ENCODE measurements at places on chromosomes 2 and 18.

GRCh38 chr18:23178661-23179081 lies 43.4 kb downstream of the CABLES1 start:
- no peak for DNase-seq

DNA sequence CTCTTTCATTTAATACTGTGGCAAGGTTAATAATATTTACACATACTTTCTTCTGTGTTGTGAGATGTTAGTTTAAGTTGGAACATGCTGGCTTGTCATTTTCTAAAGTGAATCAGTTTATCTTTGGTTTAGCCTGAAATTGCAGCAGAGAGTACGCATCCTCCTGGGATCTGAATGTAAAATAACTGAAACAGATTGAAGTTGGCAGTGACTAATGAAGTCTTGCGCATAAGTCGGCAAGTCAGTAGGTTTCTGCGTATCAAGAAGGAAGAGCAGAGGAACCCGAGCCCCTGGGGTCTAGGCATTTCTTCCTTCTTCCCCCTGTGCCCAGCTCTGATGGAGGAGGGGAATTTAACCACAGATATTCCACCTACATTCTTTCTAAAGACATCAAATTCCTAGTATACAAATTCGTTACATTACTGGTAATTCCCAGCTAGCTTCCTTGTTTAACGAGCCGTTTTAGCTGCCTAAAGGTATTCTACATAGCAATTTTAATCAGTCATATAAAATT lies 392.1 kb upstream of the RAB12 start:
- DNase-seq: no peak

DNA sequence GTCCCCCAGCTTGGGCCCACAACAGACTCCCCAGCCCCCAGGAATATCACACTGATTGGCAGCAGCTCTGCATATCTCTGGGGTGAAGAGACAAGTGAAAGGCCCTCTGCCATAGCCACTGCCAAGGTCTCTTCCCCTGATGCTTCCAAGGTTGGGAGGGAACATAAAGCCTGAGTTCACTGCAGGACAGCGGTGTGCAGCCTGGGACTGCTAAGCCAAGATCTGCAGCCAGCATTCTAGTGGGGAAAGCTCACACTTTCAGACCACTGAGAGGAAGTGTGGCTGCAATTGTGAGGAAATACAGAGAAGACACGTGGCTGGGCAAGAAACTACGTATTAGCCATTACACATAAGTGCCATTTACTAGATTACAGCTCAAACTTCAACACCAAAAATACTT lies 100.7 kb downstream of the MAIP1 start:
- no peak for DNase-seq

DNA sequence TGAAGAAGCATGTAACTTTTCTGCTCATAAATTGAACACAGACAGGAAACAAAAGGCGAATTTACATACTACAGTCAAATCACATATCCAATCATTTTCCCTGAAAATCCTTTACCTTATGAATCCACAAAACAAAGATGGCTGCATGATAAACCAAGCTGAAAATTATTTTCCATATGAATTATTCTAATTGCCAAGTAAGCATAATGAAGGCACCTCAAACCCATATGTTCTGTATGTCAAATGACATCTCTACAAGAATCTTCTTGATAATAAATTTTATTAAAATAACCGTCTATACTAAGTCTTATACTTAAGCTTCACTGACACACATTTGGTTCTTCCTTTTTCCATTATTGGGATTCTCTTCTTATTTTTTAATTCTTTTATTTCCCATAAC lies 1242.6 kb downstream of the CNTNAP5 start:
- DNase-seq: no peak

- no peak for DNase-seq
Measured at GRCh38 chr18:37403100-37403781, 162.4 kb downstream of the CELF4 start.

GRCh38 chr2:1802046-1802445 lies 57.7 kb upstream of the PXDN start:
- DNase-seq: no peak

GRCh38 chr18:10475276-10475653 lies 20.8 kb downstream of the APCDD1 start:
- no peak for DNase-seq

DNA sequence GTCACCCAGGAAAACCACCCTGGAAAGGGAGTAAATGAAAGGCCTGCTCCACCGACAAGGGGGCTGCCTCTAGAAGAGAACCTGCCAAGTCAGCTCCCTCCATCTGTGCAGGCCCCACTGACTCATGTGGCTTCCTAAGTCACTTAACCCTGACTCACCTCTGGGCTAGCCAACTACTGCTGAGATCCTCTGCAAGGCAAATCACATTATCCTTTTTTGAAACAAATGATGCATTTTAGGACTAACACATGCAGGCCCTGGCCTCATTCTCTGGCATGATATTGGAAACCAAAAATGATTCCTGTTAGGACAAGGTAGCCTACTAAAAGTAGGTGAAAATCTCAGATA lies 474.6 kb downstream of the EPHA4 start:
- no peak for DNase-seq

- DNase-seq: no peak
Measured at GRCh38 chr18:35564795-35565453, 16.6 kb upstream of the GALNT1 start.

GRCh38 chr2:57842531-57842930 lies 204.1 kb upstream of the VRK2 start:
- DNase-seq: no peak

DNA sequence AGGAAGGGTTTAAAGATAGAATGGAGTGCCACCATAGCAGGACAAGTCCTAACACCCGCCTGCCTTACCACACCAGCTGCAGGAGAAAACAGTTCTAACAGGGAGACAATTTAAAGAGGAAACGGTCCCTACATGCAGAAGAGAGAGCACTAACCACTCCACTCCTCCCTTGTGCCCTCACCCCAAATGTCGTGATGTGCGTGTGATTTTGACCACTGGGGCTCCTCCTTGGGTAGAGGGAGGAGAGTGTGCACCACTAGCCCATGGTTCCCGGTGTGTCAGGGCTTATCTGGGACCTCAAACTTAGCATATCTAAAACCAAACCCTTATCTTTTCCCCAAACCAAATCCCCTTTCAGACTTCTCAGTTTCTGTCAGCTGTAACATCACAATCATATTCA lies 105.5 kb upstream of the CCDC68 start:
- no peak for DNase-seq

DNA sequence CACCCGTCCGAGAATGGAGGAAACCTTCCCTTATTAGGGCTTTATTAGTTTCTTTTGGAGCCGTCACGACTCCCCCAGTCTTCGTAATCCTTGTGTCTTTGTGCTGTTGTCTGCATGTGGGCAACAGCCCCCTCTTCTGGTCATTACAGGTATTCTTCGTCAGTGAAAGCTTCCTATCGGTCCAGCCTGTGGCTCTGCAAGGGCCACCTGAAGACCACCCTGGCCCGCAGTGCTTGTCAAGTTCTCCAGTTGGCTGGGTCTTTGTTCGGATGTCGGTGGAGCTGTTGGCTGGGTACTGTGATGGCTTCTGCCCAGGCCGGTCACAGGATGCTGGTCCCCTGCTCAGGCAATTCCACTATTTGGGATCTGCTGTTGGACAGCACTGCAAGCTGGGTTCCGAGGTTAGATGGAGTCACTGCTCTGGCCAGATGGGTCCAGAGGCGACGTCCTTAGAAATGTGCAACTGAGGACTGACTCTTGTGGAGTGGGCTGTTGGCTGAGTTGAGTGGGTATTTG lies 19.2 kb downstream of the E2F6 start:
- DNase-seq: peak; percentile 32

- no peak for DNase-seq
Measured at GRCh38 chr2:144464730-144465129, 55.2 kb downstream of the ZEB2 start.

- DNase-seq: no peak
Measured at GRCh38 chr2:21231985-21232384, 108.2 kb downstream of the TDRD15 start.

- DNase-seq: peak; percentile 96
Measured at GRCh38 chr2:69914950-69915945, at the start of gene MXD1. Gene MXD1 (plus strand): TSS chr2:69915109. CDS start chr2:69915331, 222 bp downstream.

- DNase-seq: no peak
Measured at GRCh38 chr18:52612406-52612805, 272.4 kb downstream of the DCC start.

- no peak for DNase-seq
Measured at GRCh38 chr18:76363436-76364120, 131.5 kb downstream of the ZNF516 start.

DNA sequence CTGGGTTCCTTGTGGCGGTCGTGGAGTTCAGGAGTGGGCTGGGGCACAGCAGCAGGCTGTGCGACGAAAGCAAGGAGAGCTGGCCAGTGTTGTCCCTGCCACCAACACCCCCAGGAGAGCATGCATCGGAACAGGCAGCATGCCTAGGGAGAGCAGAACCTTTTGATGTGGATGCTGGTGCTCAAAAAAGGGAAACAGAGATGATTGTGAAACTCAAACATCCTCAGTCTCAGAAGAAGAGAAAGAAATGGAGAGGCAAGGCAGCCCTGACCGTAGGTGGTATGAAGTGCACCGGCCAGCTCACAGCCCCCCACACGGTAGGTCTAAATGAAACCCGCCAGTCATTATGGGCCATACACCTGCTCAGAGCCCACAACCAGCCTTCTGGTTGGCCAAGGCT lies 253.4 kb downstream of the GBX2 start:
- no peak for DNase-seq

DNA sequence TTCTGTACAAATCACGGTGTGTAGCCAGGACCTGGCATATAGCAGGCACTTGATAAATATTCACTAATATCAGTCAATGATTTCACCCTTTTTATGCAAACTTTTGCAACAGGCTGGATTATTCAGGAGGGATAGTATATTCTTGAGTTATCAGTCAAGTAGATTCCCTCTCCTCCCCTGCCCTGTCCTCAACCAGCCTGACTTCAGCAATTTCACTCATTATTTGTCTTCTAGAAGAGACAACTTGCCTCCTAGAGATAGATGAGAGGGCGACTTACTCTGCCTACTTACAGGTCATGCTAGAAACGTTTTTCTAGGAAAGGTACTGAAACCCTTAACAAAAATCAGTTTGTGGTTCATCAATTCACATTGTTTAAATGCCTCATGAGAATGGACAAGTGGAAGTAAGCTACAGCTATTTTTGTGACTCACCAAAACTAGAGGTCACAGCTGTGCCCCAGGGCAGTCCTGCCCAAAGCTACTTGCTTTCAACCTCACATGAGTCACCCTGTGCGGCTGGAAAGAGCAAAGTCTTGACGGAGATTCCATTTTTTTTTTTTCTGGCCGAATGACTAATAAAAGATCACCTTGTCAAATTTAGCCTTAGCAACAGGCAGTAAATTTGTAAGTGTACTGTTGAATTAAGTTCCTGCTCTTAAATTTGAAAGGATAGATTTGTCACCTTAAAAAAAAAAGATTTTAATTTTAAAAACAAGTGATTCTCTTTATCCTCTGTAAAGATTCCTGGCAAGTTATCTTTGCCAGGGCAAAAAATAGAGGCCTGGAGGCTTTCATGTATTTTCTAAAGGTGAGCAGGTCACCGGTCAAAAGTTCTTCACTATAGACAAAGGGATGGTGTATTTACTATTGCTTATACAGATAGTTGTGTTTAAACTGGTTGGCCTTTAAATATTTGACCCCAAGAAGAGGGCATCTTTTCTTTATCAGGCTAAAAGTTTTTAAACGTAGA lies 109.0 kb upstream of the SLC35G4 start:
- no peak for DNase-seq

DNA sequence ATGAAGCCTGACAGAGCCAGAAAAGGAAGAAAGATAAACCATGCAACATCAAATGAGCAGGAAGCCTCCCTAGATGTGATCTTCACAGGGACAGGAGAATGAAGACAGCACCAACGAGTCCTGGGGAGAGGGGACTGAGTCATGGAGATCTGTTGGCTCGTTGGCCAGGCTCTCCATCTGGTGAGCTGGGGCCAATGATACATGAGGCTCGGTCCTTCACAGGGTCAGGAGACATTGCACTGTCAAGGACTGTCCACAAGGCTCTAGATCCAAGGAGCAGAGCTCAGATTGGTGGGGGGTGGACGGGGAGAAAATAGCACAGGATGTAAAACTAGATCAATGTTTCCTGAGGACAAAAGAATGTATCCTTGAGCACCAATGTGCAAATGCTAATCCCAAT lies 735 bp downstream of the CD207 start:
- DNase-seq: no peak

DNA sequence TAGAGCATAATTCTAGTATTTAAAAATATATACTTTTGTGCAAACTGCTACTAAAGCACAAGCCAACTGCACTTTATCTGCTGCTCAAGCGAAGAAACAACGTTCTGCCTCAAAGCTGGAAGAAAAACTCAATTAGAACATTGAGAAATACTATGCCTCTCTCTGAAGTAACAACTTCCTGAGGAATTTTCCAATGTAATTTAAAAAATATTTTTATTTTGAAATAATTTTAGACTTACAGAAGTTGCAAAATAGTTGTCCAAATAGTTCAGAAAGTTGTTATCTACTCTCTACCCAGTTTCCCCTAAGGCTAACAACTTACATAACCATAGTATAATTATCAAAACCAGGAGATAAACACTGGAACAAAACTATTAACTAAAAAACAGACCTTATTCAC lies 12.3 kb upstream of the POLI start:
- DNase-seq: no peak

- no peak for DNase-seq
Measured at GRCh38 chr2:17353263-17353662, 165.0 kb downstream of the RAD51AP2 start.

DNA sequence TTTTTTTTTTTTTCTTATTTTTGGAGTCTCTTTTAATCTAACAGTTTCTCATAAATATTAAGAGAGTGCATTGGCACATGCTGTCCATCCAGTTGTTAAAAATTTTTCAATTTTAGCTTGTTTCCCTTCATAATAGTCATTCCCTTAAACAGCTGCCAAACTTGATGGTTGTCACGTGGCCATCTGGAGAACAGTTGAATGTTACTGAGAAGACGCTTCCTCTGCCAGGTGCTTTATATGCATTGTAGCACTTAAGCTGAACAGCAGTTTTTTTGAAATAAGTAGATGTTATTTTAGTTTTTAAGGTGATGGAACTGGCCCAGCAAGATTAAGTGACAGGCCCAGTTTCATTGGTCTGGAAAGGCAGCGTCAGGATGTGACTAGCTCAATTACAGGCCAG lies 3.3 kb downstream of the SMARCAL1 start:
- no peak for DNase-seq

DNA sequence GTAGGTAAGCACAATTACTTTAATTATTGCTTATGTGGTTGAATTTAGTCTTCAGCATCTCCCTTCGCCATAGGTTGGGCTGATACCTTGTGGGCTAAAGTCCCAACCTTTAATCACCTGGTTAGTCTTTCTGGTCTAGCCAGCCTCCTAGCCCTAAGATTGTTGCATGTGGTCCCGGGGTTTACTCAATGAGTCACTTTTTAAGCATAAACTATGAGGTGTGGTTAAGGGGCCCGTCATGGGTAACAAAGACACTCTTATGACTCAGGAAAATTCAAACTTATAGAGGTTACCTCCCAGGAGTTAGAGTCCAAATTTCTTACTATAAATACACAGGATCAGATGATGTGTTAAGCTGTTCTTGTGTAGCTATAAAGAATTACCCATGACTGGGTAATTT lies 841.6 kb downstream of the TRIB2 start:
- DNase-seq: no peak

DNA sequence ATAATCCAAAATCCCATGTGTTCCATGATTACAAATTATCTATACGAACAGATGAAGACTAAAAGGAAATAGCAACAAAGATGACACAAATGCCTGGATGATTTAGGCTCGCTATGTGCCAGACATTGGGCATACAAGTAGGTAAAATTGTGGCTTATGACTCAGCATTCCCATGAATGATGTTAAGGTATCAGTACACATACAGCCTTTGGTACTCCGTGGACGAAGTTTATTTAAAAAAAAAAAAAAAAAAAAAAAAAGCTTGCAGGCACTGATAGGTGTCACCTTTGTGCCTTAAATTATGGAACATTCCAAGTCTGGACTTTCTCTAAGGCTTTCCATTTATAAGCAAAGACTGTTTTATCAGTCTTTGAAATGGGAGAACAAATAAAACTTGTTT lies 2.7 kb downstream of the CHAC2 start:
- DNase-seq: no peak

Data from activated naive CD8-positive, alpha-beta T cell treated with anti-CD3 and anti-CD28 coated beads, Interleukin-2, amount 10 ng/mL, durations not matched to agents 7 days and 5 days (primary cell).